ENCODE measurements at places on chromosomes 5 and 9.

DNA sequence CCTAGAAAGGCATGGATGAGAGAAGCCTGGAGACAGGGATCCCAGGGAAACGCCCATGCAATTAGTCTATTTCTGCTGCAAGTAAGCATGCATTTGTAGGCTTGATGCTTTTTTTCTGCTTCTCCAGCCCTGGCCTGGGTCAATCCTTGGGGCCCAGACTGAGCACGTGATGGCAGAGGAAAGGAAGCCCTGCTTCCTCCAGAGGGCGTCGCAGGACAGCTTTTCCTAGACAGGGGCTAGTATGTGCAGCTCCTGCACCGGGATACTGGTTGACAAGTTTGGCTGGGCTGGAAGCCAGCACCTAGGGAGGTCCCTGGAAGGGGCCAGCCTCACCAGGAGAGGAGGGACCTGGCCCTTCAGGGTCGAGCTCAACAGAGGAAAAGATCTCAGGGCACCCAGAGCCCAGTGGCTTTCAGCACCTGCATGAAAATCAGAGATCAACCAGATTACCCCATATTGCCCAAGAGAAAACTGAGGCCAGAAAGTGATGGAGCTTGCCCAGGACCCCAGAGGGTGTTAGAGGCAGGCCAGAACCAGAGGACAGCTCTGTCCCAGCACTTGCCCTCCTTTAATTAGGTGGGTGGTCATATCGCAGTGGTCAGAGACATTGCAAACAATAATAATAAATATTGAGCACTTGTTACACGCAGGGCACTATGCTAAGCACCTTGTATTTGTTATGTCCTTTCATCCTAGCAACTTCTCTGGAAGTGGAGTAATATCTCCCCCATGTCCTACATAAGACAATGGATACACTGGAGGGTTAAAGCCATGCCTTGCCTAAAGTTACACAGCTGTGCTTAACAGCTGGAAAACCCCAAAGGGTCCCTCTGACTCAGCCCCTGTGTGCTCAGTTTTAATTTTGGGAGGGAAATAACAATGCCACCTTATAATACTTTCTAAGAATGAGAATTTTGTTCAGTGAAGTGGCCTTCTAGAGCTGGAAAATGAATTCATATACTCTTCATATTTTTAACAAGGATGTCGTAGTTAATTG, 67.1 kb downstream of the KLF4 start:
- DNase-seq, result peak; percentile 77

- no peak for DNase-seq
These were observed 28.3 kb upstream of the STOM start for GRCh38 chr9:121398374-121398773.

DNA sequence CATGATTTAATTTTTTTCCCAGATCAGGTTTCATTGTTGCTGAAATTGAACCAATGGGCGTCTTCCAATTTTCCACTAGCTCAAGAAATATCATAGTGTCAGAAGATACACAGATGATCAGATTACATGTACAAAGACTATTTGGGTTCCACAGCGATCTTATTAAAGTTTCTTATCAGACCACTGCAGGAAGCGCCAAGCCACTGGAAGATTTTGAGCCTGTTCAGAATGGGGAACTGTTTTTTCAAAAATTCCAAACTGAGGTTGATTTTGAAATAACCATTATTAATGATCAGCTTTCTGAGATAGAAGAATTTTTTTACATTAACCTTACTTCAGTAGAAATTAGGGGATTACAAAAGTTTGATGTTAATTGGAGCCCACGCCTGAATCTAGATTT, 251.6 kb downstream of the ADGRV1 start:
- DNase-seq, result no peak

DNA sequence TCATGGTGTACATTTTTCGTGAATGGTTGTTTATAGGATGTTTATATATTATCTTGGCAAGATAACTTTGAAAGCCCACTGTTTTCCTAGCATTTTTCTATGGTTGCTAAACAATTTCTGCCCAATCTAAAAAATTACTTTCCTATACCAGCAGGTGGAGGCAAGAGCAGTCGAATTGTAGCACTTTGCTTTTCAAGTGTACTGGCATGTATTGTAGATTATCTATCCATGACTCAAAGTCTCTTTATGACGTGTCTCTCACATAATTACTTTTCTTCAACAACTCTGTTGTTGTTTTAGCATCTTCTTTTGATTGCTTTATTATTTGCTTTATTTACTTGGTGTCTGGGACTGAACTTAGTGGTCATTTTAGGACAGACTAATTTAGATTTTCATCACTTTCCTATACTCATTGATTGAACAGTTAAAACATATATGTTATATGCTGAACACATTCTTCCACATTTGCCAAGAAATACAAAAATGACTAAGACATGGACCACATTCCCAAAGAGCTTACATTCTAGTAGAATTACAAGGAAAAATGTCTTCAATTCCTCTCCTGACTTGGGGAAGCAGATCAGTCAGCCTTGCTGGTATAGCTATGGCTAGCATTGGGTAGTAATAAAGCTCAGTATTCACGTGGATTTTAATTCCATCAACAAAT, 20.7 kb downstream of the NLN start:
- no peak for DNase-seq

DNA sequence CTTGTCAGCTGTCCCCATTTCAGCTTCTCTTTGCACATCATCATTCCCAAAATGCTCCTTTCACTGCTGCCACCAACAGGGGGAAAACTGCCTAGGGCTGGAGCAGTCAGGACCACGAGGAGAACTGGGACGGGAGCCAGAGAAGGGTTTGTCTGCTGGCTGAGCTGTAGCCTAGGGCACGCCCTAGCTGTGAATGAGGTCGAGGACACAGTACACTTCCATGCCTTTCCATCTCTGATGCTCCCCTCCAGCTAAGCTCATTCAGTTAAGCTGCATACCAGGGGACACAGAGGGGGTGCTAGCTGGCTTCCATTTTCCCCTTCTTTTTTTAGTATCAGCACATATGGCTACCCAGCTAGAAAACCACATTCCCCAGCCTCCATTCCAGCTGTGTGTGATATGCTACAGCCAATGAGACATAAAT, 64.7 kb downstream of the STK10 start:
- peak; percentile 58 for DNase-seq

GRCh38 chr9:81588148-81588871, 101.0 kb downstream of the TLE1 start:
- DNase-seq, result peak; percentile 33

GRCh38 chr5:173572431-173573125, 43.9 kb downstream of the BOD1 start:
- DNase-seq, result no peak

All from NCI-H345 (cell line).